Stimulated activated CD4-positive, alpha-beta T cell treated with anti-CD3 and anti-CD28 coated beads, Interleukin-15, amount 100 ng/mL, for 1 hour (primary cell): ENCODE measurements at places on chromosomes 5 and 9.

DNA sequence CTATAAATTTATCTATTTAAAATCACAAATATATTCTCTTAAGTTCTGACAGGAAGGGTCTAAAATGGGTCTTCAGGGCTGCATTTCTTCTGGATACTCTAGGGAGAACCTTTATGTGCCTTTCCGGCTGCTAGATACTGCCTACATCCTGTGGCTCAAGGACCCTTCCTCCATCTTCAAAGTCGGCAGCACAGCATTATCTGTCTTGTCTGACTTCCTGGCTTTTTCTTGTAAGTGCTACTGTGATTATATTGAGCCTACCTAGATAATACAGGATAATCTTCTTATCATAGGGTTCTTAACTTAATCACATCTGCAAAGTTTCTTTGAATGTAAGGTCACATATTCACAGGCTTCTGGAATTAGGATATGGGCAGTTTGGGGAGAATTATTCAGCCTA lies 943.8 kb upstream of the TYRP1 start:
- DNase-seq = no peak

GRCh38 chr5:120207129-120207528 lies 257.0 kb upstream of the PRR16 start:
- no peak for DNase-seq

GRCh38 chr9:137314561-137315560 lies 12.8 kb upstream of the NRARP start:
- DNase-seq = no peak

DNA sequence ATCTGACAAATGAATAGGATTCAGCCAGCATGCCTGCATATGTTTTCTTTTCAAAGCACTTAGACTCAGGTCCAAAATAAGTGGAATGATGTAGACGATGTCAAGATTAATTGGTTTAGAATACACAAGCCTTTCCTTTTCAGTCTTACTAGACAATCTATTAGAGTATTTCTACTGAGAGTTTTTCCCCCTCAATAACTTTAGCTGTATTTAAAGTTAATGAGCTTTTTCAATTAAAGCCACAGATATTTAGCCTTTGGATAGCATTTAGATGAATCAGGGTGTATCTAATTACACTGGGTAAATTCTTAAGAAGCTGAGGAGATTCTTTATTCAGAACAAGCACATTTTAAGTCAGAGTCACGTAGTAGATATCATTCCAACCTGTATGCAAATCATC lies 198.7 kb upstream of the MPDZ start:
- no peak for DNase-seq

GRCh38 chr5:141945511-141946051 lies 12.4 kb downstream of the PCDH12 start:
- no peak for DNase-seq

GRCh38 chr5:149201121-149201637 lies 59.9 kb downstream of the ABLIM3 start:
- no peak for DNase-seq

DNA sequence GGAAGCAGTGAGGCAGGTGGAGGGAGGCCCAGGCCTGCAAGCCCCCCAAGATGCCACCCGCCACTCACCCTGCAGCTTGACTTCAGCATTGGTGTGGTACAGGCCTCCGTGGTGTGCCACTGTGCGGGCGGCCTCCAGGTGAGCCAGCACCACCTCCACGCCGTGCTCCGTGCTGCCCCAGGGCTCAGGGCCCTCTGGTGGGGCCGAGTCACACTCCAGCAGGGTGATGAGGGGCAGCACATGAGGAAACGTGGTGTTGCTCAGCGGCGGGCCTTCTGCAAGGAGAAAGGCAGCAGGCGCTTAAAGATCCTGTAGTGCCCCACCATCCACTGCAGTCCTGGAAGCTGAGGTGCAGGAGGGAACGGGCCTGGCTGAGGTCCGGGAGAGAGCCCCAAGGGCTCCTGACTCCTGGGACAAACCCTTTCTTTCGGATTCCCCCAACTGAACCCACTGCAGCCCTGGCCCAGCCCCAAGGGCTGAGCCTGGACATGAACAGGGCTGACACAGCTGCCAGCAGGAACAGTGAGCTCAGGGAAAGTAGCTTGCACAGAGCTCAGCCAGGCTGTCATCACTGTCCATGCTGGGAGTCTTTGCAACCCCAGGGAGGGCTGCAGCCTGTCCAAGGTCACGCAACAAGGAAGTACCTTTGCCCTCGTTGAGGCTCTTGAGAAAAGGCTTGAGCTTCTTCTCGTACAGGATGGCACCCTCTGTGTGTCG lies 4.7 kb upstream of the TOR2A start:
- no peak for DNase-seq

- no peak for DNase-seq
Observed at GRCh38 chr5:140015706-140016105, 27.4 kb downstream of the NRG2 start.

DNA sequence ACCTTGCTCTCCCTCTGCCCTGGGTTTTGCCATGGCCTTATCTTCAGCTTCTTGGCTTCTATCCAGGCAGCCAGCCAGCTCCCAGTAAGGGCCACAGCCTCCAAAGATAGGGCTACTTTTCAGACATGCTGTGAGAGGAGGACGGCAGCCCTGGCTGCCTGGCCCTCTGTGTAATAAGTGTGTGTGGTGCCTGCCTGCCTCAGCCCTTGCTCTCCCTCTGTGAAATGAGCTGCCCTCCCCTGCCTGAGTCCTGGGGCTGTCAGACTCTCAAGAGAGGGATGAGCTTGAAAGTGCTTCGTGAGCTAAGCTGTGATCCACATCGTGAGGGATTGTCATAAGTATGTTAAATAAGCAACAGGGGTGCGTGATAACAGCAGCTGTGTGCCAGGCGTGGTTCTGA lies 8.1 kb downstream of the NDST1 start:
- DNase-seq = no peak

GRCh38 chr5:74055486-74056106 lies 429.6 kb downstream of the ARHGEF28 start:
- DNase-seq = no peak

GRCh38 chr9:76135902-76136301 lies 245.4 kb downstream of the PCSK5 start:
- DNase-seq = no peak

DNA sequence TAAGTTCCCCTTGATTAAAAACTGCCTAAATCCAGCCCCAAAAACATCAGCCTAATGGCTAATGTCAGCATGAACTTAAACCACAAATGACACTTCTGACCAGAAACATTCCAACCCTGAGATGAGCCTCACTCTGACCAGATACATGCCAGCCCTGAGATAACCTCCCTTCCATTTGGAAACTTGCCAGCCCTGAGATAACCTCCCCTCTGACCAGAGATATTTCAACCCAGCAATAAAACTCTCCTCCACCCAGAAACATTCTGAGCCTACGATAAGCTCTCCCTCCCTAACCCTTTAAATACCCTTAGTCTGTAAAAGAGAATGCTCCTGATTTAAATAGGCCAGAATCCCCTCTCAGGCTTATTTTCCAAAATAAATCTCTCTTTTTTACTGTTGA lies 1035.7 kb upstream of the NUDT12 start:
- no peak for DNase-seq

- DNase-seq = no peak
Observed at GRCh38 chr5:307306-307705, 14.2 kb upstream of the AHRR start.

- DNase-seq = no peak
Observed at GRCh38 chr5:135376961-135377624, 21.9 kb downstream of the MACROH2A1 start.

GRCh38 chr5:142455856-142456255 lies 131.0 kb upstream of the SPRY4 start:
- no peak for DNase-seq

GRCh38 chr5:153952893-153953292 lies 85.8 kb downstream of the FAM114A2 start:
- no peak for DNase-seq

- no peak for DNase-seq
Observed at GRCh38 chr9:88268886-88269285, 119.4 kb upstream of the SPIN1 start.

DNA sequence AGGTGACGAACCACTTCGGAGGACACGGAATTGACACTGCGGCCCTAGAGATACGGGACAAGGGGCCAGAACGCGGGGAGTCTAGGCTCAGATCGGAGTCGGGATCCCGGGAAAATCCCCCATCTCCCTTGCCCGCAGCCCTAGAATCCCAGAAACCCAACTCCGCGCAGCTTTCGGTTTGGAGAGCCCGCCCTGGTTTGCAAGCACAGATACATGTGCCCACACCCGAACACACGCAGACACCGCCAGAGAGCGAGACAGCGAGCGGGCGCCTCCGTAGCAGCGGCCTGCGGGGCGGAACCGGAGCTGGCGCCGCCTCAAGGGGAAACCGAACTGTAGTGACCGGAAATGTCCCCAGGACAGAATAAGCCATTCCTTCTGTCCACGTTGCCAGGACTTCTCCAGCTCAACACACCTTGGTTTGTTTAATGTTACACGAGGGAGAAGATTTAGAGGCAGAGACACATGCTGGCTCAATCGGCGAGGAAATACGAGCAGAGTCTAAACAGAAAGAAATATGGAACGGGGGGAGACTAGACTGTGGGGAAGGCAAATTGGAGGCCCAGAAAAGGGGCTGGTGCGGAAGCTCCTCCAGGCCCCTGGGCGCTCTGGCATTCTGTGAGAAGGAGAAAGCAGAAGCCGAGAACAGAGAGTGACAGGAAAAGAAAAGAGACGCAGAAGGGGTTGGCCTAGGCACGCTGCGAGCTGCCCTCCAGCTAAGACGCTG lies 2.9 kb upstream of the PAX5 start:
- no peak for DNase-seq

DNA sequence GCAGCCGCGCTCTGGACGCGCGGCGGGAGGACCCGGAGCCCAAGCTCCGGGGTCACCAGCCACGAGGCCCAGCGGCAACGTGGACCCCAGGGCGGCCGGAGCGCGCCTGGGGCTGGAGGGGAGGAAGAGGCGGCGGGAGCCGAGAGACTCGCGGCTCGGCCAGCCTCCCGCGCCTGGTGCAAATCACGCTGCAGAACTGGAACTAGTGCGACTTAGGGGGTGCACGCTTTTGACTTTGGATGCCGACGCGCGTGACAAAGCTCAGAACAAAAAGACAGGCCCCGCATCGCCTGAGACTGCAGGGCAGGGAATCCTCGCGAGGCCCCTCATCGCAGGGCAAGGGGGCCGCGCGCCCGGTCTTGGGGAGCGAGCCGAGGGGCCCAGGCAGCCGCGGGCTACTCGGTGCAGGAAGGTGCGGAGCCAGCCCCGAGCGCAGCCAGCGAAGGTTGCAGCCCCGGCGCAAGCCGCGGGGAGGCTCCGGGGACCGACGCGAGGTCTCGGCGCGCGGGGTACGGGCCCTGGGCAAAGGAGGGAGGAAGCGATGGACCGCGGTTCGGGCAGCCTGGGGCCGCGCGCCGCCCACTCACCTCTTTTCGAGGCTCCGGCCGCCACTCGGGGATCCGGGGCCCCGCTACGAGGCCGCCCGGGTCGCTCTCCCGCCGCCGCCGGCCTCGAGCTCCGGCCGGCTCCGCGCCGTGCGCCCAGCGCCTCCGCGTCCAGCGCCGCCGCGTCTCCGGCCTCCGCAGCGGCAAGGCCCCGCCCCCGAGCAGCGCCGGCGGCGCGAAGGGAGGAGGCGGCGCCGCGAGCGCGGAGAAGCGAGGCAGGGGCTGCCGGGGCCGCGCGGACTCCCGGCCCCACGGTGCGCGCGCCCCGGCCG lies at the start of gene GOLM1:
Gene GOLM1, minus strand, starts transcription at position 735 of the 877 bp plus-strand sequence. CDS start 20,238 bp downstream, outside the sequence.
- DNase-seq = no peak
